Activated CD8-positive, alpha-beta T cell treated with anti-CD3 and anti-CD28 coated beads, Interleukin-2, amount 10 ng/mL, durations not matched to agents 7 days and 5 days (primary cell): ENCODE measurements at places on chromosomes 5 and 9. TPM values are rescaled to one million over a fixed set of nuclear protein-coding genes. Genes with fewer than 3 reads are reported as not detected.

DNA sequence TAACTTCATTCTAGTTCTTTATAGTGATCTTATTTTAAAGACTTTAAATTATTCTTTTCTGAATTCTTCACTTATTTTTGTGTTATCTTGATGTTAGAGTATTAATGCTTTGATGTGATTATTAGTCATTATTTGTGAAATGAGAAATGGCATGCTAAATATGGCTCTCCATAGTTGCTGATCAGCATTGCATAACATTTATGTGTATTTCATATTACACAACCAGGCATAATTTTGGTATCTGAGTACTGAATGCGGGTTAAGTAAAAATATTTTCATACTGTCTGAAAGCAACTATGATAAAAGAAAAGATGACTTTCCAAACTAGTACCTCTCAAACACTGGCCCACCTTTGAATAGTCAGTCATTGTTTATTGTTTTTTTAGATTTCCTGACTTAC, 41.1 kb upstream of the CCNH start:
- no peaks in the 10 kb centered on the region for H3K36me3 ChIP-seq
- H3K27ac ChIP-seq, result no peak overlapping the region
- peaks cover 6% of the 10 kb centered on the region for H3K27me3 ChIP-seq
- H3K4me3 ChIP-seq, result no peak overlapping the region
- DNase-seq, result no peak

- no peaks in the 10 kb centered on the region for H3K4me1 ChIP-seq
- DNase-seq, result no peak
- H3K27me3 ChIP-seq, result peaks cover 2% of the 10 kb centered on the region
- H3K36me3 ChIP-seq, result no peaks in the 10 kb centered on the region
These were observed 13.8 kb downstream of the RGMB start for GRCh38 chr5:98787131-98787719.

- H3K27me3 ChIP-seq, result no peaks in the 10 kb centered on the region
- no peaks in the 10 kb centered on the region for H3K36me3 ChIP-seq
- H3K4me1 ChIP-seq, result no peaks in the 10 kb centered on the region
- no peak for DNase-seq
These were observed 40.8 kb upstream of the GABRG2 start for GRCh38 chr5:162026803-162027202.

DNA sequence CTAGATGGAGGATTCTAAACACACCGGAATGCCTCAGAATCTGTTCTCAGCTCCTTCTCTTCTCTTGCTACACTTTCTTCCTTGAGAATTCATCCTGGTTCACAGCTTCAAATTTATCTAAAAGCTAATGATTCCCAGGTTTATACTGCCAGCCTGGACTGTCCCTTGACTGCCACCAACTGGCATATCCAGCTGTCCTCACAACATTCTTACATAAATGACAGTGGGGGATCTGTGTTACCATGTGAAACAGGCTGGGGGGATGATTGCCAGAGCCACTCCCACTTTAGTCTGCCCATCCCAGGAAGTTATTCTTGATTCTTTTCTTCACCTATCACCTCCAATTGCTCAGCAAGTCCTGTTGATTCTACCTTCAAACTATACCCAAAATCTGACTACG, 27.2 kb upstream of the ZFR start:
- DNase-seq, result no peak
- no peak overlapping the region for H3K4me3 ChIP-seq
- H3K27me3 ChIP-seq, result peaks cover 6% of the 10 kb centered on the region
- no peaks in the 10 kb centered on the region for H3K4me1 ChIP-seq
- no peak overlapping the region for H3K27ac ChIP-seq
- H3K36me3 ChIP-seq, result no peaks in the 10 kb centered on the region

GRCh38 chr5:57887851-57888621, 405.4 kb upstream of the ACTBL2 start:
- DNase-seq, result no peak
- H3K4me1 ChIP-seq, result no peaks in the 10 kb centered on the region
- no peaks in the 10 kb centered on the region for H3K36me3 ChIP-seq

GRCh38 chr9:107051392-107051791, 188.4 kb downstream of the ZNF462 start:
- H3K27ac ChIP-seq, result no peak overlapping the region
- no peak for DNase-seq
- no peaks in the 10 kb centered on the region for H3K27me3 ChIP-seq
- H3K4me1 ChIP-seq, result no peaks in the 10 kb centered on the region
- H3K36me3 ChIP-seq, result no peaks in the 10 kb centered on the region

DNA sequence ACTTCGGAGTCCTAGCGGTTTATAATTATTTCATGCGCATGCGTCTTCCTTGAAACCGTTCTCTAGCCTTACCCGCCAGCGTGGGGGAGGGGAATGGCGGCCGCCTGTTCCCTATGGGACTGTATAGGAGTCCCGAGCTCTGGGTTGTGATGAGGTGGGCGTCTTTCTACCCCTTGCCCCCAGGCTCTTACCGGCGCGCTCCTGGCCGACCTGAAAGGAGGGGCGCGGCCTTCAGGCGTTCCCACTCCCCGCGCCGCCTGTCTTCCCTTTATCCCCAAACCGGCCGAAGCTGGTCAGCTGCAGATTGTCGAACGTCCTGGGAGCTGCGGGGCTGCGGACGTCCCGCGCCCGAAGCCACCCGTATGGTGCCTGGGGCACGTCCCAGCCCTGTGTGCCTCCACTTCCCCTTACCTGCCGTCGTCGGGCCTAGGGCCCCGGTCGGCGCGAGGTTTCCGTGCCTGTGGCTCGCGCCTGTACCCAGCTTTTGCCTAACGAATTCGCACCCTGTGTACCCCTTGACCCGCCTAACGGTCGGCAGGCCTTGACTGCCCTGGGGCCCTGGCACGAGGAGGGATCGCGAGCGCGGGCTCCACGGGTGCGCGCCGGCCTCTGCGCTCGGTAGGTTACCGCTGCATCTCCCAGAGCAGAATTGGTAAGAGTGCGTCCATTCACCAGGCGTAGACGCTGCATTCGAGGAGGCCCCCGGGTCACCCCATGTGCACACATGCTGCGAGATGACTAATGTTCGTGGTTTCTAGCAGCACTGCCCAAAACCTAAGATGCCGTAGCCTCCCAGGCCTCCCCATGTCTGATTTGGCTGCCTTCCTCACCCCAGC, 653 bp upstream of the HNRNPH1 start:
- H3K4me3 ChIP-seq, result peak overlapping the region; percentile 92
- no peaks in the 10 kb centered on the region for H3K27me3 ChIP-seq
- peak; percentile 67 for DNase-seq
- H3K4me1 ChIP-seq, result peaks cover 30% of the 10 kb centered on the region

- no peak for DNase-seq
- no peaks in the 10 kb centered on the region for H3K36me3 ChIP-seq
- H3K4me1 ChIP-seq, result no peaks in the 10 kb centered on the region
- peaks cover 31% of the 10 kb centered on the region for H3K27me3 ChIP-seq
- H3K27ac ChIP-seq, result no peak overlapping the region
- no peak overlapping the region for H3K4me3 ChIP-seq
These were observed 8.8 kb upstream of the TGFBI start for GRCh38 chr5:136020001-136020382.

DNA sequence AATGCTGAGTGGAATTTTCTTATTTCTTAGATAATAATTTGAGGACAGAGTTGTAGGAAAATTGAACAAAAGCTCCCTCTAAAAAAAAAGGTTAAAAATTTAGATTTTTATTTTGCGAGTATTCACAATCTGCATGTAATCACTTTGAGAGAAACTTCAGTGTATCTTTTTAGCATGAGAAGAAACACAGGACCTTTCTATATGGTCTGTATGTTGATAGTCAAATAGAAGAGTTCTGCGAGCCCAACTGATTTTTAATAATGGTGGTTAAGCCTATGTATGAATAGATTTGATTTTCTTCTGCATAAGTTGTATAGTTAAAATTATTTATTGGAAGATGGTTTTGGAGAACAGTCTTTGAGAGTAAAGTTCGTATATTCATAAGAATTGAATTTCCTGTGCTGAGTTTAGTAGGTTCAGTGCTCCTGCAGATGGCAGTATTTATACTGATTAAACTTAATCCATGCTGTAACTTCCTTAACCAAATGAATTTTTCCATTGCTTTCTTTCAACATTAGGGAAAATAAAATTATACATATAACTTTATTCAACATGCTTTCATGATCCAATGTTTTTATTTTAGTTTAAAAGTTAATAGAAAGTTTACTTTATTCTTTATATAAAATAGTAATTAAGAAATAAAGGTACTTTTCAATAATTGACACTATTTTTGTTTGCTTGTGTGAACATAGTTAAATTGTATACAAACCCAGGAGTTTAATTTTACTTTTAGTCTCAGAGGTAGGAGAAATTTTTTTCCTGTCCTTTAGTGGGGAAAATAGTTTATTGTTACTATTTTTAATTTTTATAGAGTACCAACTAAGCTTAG, 19.6 kb downstream of the TCERG1 start:
- H3K27ac ChIP-seq, result no peak overlapping the region
- peaks cover 56% of the 10 kb centered on the region for H3K36me3 ChIP-seq
- no peak overlapping the region for H3K4me3 ChIP-seq
- H3K4me1 ChIP-seq, result peaks cover 18% of the 10 kb centered on the region

MRPS27 gene
- 48.2 TPM for total RNA-seq

PCDHA1 gene
- not detected for total RNA-seq

MELK gene
- total RNA-seq, result 74.9 TPM
